Cardiac septum (tissue), 1 donor: ENCODE measurements at places on chromosomes 2 and 18.

GRCh38 chr2:84942964-84943421 is 28.0 kb upstream of the KCMF1 start:
- DNase-seq = no peak

- DNase-seq = no peak
Measured at GRCh38 chr18:44041961-44042360, 638.7 kb upstream of the SETBP1 start.

DNA sequence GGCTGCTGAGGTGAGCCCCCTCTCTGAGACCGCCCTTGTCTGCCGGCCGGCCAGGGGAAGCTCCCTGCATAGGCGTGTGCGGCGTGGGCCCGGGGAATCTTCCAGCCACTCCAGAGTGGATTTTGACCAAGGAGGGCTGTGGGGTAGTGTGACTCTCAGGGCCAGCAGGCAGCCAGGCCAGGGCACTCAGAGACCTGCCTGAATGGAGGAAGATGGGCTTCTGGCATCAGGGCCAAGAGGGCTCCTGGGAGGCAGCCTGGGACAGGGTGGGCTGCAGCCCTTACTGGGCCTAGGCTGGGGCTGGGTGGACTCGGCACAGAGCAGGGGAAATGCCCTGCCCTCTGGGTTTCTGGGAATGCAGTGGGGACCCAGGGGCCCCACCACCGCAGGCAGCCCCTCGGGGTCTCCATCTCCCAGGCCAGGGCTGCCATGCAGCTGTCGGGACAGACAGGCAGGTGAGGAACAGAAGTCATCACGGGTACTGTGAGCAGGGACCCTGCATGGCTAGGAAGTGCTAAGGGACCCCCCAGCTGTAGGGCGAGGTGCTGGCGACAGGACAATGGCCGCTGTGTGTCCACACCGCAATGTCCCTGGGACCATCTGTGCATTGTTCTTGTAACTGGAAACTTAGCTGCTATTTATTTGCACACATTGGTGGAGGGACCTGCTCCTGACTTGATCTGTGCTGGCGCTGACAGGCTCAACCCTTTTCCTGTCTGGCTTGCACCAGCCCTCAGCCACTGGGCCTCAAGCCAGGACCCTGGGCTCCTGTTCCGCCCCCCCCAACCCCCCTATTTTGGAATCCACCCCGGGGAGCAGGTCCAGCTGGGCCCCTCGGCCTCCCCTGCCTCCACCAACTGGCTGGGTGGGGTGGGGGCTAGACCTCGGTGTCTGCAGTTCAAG is 4.1 kb downstream of the PDCD1 start:
- DNase-seq = peak; percentile 72

DNA sequence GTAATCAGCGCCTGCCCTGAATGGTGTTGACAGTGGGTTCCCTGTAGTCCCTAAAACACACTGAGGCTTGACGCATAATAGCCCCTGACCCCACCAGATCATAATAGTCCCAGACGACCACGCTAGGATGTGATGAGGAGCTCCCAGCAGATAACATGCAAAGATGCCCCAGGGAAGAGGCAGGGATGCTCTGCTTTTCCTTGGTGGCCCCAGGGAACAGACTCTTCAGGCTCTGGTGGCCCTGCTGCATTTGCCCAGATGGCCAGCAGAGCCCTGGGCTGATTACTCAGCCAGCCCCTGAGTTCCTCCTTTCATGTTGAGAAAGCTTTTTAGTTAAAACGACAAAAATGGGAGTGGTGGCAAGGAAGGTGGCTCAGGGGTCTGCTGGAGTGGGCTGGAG is 5.9 kb upstream of the NCKAP5 start:
- DNase-seq = no peak

DNA sequence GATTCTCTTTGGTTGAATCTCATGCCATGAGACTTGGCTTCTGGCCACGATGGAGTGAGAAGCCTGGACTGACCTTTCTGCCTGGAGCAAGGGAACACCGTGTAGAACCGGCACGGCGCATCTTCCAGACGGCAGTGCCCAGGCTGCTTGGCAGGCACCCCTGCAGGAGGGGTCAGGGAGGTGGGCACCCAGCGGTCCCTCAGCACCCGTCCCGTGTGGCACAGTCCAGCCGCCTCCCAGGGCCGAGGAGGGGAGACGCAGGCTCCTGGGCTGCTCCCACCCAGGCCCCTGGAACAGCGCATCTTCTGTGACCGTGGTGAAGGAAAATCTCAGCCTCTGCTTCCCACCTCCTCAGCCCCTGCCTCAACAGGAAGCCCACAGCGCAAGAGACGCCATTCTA is 95.7 kb downstream of the CMPK2 start:
- DNase-seq = no peak

DNA sequence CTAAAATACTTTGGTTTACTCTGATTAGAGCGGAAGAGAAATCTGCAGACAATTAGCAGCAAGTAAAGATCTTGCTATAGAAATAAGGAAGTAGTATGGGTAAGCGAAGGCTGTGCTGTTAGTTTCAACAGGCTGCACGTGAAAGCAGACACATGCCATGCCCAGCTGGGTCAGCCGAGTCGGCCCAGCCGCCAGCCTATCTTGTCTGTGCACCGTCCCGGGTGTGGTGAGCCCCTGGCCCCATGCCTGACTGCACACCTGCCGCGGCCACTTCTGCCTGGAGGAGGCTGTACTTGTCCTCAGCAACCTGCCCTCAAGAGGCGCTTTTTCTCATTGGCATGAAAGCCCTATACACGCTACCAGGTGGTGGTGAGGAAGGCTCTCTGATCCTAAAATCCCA is 185.5 kb downstream of the SEPTIN10 start:
- no peak for DNase-seq

GRCh38 chr2:75021672-75022071 is 63.2 kb downstream of the POLE4 start:
- no peak for DNase-seq

- DNase-seq = no peak
Measured at GRCh38 chr2:33219114-33219513, 257.3 kb upstream of the RASGRP3 start.

DNA sequence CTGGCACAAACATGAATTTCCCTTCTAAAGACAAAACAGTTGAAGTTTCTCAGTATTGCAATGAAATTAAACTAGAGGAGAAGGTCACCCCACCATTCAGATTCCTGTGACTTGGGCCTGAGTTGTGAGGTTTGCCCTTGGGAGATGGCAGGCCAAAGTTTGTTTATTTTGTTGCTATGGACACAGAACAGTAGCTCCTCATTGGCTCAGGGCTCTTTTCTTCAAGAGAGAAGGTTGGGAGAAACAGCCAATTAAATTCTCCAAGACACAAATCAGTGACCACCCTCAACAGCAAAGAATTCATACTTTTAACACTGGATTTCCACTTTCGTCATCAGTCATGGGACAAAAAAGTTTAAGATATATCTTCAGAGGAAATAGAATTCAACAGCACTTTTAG is at the start of gene FLACC1:
FLACC1 (minus strand) TSS at position 125 of the 400 bp plus-strand sequence. CDS start 5,941 bp downstream, outside the sequence.
- no peak for DNase-seq

DNA sequence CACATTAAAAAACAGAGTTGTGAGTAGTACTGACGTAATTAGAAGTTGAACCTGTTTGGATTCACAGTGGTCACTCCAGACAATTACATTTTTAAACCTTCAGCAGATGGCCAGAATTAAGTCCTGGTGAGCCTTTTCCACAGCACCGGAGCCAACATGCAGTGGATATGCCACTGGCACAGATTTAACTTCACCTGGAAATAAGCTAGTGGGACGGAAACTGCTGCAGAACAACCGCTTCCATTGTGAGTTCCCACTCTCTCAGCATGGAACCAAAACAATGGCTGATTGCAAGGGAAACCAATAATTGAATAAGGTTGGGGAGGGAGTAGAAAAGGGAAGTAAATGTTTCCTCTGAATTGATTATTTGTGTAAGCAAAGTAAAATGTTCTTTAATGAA is 515.1 kb downstream of the STK39 start:
- DNase-seq = no peak

DNA sequence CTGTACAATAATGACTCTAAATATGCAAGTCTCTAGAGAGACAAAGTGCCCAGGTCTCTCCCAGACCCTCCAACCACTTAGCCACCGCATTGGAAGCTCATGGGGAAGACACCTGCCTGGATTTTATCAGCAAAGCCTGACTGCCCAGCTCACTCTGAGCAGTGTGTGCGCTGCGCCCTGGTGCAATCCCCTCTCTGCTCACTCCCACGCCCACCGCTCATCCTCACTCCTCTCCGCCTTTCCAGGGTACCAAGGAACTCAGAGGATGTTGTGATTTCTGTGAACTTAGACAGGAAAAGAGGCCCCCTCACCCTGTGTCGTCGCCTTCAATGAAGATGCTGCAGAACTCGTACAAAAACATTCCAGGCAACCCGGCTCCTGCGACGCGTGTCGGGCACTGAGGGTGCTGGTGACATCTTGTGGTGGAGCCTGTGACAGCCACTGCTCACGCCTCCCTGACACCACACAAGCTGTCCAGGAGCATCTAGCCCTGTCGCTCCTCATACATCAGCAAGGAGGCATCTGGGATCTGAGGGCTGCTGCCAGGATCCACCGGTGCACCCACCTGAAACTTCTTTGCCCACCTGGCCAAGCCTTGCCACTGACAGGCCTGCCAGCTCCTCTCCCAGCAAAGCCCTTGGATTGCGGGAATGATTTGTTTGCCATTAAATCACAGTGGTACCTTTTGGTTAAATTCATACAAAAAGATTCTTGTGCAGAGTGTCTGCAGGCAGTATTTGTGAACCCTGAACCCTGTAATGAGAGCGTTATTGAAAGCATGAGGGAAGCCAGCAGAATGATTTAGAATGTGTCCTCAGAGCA is 220.4 kb downstream of the ZNF516 start:
- no peak for DNase-seq

- no peak for DNase-seq
Measured at GRCh38 chr2:43853141-43854081, 14.6 kb downstream of the ABCG8 start.

DNA sequence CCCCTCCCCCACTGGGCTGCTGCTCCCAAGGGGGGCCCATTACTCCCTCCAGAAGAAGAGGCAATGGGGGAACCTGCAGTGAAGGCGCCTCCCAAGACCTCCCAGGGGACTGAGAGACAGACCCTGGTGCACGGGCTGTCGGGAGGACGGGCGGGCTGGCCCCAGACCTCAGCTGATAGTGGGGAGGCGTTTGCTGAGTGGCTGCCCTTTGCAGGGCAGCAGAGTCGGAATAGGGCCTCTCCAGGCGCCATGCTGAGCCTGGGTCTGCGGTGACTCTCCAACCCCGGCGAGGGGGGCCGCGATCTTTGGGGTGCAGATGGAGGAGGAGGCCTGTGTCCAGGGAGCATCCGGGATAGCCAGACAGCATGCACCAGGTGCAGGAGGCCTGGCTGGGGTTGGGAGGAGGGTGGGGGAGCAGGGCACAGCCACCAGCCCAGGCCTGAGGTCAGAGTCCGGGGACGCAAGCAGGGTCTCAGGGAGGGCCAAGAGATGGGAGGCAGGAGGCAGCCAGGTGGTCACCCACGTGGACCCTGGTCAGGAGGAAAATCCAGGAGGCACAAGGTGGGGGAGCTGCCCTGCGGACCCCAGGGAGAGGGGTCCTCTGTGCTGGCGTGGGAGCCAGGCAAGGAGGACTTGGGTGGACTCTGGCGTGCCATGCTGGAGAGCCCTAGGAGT is 11.0 kb downstream of the CROCC2 start:
- peak; percentile 75 for DNase-seq

DNA sequence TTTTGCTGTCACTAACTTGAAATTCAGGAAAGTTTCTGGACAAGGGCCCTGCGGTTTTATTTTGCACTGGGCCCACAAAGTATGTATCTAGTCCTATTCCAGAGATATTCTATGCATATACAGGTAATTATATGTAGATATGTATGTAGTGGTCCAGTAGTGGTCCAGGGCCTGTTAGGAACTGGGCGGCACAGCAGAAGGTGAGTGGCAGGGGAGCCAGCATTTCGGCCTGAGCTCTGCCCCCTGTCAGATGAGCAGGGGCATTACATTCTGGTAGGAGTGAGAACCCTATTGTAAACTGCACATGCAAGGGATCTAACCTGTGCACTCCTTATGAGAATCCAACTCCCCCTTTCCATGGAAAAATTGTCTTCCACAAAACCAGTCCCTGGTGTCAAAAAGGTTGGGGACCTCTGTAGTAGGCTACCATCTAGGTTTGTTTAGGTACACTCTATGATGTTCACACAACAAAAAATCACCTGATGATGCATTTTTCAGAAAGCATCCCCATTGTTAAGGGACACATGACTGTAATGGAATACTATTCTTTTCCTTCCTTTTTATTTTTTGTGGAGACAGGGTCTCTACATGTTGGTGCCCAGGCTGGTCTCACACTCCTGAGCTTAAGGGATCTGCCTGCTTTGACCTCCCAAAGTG is 2.8 kb upstream of the PPP4R3B start:
- no peak for DNase-seq

DNA sequence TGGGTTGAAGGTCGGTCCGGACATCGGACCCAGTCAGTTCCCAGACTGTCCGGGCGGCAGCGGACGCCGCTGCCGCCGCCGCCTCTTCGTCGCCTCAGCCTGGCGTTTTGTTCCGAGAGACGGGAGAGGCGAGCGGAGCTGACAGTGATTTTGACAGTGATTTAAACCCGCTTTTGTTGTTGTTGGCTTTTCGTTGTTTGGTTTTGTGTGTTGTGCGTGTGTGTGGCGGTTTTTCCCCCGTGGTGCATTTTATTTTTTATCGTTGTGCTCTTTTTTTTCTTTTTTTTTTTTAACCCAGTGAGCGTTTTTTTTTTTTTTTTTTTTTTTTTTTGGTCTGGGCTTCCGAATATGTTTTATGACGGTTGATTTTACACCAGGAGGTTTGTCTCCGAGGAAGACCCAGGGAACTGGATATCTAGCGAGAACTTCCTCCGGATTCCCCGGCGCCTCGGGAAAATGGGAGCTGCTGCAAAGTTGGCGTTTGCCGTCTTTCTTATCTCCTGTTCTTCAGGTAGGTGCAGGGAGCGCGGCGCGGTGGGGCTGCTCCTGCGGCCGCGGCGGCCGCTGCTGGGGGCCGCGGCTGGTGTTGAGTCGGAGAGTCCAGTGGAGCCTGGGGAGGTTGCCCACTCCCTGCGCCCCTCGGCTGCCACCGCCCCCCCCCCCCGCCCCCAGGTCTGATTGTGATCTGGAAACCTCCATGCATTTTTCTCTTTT is at the start of gene ACVR2A:
ACVR2A (plus strand) TSS at position 333 of the 714 bp plus-strand sequence; CDS start at position 457, 124 bp downstream.
- no peak for DNase-seq

GRCh38 chr2:53033411-53033810 is 734.2 kb upstream of the CHAC2 start:
- no peak for DNase-seq

DNA sequence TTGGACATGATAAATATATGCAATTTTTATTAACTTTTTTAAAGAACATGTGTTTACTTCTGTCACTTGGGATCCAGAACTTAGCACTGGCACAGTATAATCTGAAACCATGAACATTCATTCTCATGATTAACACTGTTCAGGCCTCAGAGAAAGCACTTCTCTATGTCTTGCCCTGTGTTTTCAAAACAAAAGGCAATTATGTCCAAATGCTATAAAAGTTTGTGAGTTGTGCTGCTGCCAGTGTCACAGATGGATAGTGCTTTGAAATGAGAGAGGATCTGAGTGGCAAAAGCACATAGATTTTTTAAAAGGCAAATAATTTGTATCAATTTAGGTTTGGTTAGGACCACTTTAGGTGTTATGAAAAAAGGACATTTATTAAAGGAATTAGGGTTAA is 470.5 kb upstream of the FAM98A start:
- DNase-seq = no peak
